Pulmonary artery endothelial cell (primary cell): ENCODE measurements at places on chromosomes 2 and 18. TPM values are rescaled to one million over a fixed set of nuclear protein-coding genes. Genes with fewer than 3 reads are reported as not detected.

ZNF804A gene
- not detected in 2 replicates for total RNA-seq

- DNase-seq: no peak
These were observed 177.1 kb downstream of the IRS1 start for GRCh38 chr2:226622484-226622883.

SKA1 gene
- total RNA-seq: 13.1 and 23.0 TPM in 2 replicates

GRCh38 chr18:50507120-50507590, 52.7 kb upstream of the MAPK4 start:
- no peak for DNase-seq

DSG4 gene
- not detected in 2 replicates for total RNA-seq

DNA sequence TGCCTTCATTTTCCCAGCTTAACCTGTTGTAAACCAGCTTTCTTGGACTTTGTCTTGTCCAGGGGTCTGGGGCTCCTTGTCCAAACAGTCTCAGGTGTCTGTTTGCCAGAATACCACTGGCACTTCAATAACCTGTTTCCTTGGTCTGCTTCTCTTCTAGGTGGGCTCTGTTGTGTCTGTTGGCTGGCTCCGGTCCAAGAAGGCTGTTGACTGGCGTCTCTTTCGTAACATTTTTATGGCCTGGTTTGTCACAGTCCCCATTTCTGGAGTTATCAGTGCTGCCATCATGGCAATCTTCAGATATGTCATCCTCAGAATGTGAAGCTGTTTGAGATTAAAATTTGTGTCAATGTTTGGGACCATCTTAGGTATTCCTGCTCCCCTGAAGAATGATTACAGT, 17.0 kb downstream of the SLC20A1 start:
- no peak for DNase-seq

- DNase-seq: no peak
These were observed 41.6 kb downstream of the MGAT5 start for GRCh38 chr2:134295441-134295840.

ZAP70 gene
- total RNA-seq: not detected in 2 replicates
